Natural killer cell (primary cell): ENCODE measurements at places on chromosomes 11 and 22.
A peak's percentile ranks its signal among the peaks of the same experiment; 100 is the strongest.

- DNase-seq = no peak
These were observed 40.9 kb downstream of the NAV2 start for GRCh38 chr11:19753451-19754106.

GRCh38 chr11:1916986-1917522 is 2.4 kb upstream of the TNNT3 start:
- no peak for DNase-seq

DNA sequence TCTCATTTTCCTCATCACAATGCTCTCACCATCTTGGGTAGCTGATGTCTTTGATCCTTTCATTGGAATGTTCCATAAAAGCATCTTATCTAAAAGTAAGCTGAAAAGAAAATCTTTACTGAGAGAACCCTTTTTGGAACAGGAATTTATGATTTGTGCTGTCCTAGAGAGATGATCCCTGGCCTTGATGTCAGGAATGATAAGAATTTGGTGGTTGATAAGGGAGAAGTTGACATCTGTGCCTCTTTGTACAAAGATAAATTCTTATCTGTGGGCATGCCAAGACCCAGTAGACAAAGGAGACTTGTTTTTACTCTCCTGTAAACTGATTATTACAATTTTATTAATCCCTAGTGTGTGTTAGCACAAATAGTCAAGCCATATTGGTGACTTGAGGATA is 36.9 kb downstream of the NAALAD2 start:
- no peak for DNase-seq

DNA sequence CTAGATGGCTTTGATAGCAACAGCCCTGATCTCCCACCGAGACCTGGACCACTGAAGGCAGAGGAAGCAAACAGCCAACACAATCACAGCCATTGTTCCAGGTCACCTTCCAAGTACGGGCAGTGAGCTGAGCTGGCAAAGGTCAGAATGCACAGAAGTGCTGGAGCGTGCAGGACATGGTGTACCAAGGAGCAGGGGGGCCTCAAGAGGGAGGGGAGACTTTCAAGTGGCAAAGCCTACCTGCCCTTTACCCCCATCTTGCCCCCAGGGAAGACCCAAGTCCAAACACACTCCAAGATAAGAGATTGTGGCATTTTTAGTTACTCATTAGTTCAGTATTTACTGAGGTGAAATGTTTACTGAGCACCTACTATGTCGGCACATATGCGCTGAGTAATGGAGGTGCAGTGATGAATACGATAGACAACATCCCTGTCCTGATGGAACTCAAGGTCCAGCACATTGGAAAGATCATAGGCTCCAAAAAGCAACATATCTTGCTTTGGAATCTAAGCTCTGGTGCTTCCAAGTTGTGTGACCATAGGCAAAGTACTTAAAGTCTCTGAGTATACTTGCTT is 26.0 kb upstream of the TTC12 start:
- DNase-seq = no peak

GRCh38 chr11:22903782-22904181 is 43.5 kb upstream of the CCDC179 start:
- no peak for DNase-seq

- peak; percentile 34 for DNase-seq
These were observed at the start of gene NR1H3 for GRCh38 chr11:47257517-47258316. Gene NR1H3 (plus strand): TSS chr11:47257996. CDS start chr11:47259217, 1,221 bp downstream.

DNA sequence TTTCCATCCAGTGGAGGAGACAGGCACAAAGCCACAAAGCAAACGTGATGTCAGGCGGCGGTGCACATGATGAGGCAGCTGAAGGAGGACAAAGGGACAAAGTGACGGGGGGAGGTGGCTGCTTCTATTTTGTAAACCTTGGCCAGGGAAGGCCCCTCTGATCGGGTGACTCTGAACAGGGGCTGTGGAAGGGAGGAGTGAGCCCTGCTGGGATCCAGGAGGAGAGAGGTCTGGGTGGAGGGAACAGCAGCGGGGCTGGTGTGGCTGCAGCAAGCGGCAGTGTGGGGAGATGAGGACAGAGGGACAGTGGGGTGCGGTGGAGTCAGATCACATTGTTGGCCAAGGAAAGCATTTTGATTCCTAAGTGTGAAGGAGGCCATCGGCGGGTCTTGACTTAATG is 36.7 kb downstream of the SHISAL1 start:
- no peak for DNase-seq

- no peak for DNase-seq
These were observed 2.5 kb upstream of the EIF4ENIF1 start for GRCh38 chr22:31492151-31492550.

DNA sequence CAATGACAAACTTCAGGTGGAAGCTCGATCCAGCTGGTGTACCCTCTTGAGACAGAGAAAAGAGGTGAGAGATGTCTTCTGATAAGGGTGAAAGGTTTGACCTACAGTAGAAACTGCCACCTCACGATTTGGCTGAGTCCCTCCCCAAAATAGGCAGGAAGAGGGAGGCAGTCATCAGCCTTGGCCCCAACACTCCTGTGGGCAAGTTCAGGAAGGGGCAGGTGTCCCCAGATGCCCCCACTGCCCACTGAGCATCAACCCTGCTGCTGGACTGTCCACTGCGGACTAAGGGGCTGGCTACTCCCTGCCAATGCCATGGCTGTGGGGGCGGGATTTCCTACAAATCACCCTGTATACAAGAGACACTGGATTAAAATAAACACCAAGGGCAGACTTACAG is 441.4 kb downstream of the BUD13 start:
- DNase-seq = no peak

DNA sequence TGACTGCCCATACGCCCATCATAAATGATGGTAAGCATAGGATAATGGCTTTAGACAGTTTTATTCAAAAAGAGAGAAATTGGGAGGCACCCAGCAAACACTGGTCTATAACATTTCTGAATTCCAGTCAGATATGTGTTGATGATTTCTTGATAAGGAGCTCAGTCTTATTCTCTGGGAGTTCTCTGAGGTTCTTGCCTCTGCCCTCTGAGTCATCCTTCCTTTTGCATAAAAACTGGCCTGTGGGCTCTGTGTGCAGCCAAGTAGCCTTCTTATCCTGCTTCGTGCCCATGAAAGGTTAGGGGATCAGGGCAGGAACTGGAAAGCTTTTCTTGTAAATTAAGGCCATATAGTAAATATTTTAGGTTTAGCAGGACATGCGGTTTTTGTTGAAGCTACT is 48.9 kb downstream of the FAR1 start:
- DNase-seq = no peak

DNA sequence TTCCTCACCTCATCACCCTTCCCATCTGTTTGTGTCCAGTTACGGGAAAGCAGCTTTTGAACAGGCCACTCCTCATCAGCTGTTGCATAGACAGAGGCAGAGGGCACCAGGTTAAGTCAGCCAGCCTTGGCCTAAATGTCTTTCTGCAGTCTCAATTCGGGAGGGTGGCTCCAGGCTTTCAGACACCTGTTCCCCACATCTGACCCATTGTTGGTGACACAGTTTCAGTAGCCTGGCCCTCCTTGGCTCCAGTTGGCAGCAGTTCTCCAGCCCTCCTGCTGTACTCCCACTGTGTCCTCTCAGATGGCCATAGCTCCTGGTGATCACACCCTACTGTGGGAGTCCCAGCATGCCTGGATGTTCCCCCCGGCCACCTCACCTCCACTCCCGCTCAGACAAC is 70.8 kb upstream of the MYOD1 start:
- no peak for DNase-seq

GRCh38 chr11:86196085-86196696 is 48.4 kb upstream of the EED start:
- no peak for DNase-seq
